T-helper 2 cell treated with Interferon-gamma antibody and Interleukin-4, amounts not matched to agents 5 μg/mL and 100 μg/mL, for 36 hours (primary cell): ENCODE measurements at places on chromosomes 11 and 22.

DNA sequence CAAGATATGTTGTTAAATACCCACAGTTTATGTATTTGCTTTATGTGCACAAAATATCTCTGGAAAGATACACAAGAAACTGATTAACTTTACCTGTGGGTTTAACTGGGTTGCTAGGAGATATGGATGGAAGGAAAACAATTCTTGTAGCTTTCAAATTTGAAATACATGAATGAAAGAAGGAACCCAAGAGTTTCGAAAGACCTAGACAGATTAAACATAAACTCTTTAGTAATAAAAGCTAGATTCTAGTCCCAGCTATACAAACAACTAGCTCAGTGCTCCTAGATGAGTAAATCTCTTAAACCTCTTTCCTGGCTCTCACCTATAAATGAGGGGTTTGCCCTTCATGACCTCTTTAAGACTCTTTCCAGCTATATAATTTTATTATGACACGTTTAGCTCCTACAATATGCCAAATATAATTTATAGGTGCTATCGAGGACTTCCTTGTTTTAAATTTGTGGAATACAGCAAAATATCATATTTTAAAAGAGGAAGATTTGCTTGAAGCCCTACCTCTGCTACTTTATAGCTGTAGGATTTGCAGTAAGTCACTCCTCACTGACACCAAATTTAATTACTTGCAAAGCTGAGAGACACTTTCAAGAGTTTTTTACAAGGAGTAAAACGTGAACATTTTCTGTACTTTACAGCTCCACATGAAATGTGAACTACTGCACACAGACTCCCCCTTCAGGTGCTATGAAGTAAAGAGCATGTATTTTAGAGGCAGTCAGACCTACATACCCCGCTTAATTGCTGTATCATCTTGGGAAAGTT is 50.7 kb downstream of the RRAS2 start:
- no peaks in the 10 kb centered on the region for H3K36me3 ChIP-seq
- peaks cover 10% of the 10 kb centered on the region for H3K4me1 ChIP-seq
- no peak overlapping the region for H3K27ac ChIP-seq
- no peak overlapping the region for H3K4me3 ChIP-seq
- no peaks in the 10 kb centered on the region for H3K27me3 ChIP-seq
- no peak for DNase-seq

DNA sequence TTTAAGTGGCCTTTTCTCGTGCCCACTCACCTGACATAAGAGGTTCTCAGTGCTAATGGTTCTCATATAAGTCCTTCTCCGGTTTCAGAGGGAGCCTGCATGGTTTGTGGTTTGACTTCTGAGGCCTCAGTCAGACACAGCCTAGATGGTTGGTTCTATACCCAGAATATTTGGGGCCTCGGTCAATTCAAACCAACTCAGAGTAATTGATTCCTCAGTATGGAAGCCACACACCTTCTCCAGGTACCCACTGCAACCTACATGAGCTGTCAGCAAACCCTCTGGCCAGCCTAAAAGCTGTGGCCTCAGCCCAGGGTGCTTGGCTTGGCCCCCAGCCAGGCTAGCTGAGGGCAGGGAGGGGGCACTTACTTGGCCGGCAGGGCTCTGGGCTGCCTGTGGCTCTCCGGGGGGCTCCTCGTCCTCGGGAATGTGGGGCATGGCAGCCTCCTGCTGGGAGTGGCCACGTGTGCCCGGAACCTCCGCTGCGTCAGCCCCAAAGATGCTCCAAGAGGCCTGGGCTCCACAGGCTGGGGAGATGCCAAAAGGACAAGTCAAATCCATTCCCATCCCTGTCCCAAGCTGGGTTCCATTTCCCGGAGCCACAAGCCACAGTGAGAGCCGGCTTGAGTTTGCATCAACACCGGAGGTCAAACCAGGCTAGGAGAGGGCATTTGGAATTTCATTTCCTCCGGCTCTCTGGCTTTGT is 41.7 kb downstream of the IRAG1 start:
- H3K36me3 ChIP-seq: no peaks in the 10 kb centered on the region
- H3K4me3 ChIP-seq: no peak overlapping the region
- no peak overlapping the region for H3K27ac ChIP-seq
- DNase-seq: no peak
- peaks cover 3% of the 10 kb centered on the region for H3K27me3 ChIP-seq

GRCh38 chr22:44195189-44195871 is 14.6 kb downstream of the PARVG start:
- peaks cover 32% of the 10 kb centered on the region for H3K4me1 ChIP-seq
- peaks cover 46% of the 10 kb centered on the region for H3K36me3 ChIP-seq
- no peak for DNase-seq
- H3K27me3 ChIP-seq: no peaks in the 10 kb centered on the region
- H3K27ac ChIP-seq: no peak overlapping the region
- no peak overlapping the region for H3K4me3 ChIP-seq

- peaks cover 30% of the 10 kb centered on the region for H3K27me3 ChIP-seq
- no peak for DNase-seq
- no peaks in the 10 kb centered on the region for H3K36me3 ChIP-seq
- no peak overlapping the region for H3K4me3 ChIP-seq
- no peaks in the 10 kb centered on the region for H3K4me1 ChIP-seq
These were observed 387.5 kb upstream of the NARS2 start for GRCh38 chr11:78961937-78962701.

- H3K27ac ChIP-seq: no peak overlapping the region
- DNase-seq: no peak
- H3K4me1 ChIP-seq: no peaks in the 10 kb centered on the region
- H3K36me3 ChIP-seq: no peaks in the 10 kb centered on the region
- H3K27me3 ChIP-seq: peaks cover 2% of the 10 kb centered on the region
- no peak overlapping the region for H3K4me3 ChIP-seq
These were observed 89.0 kb upstream of the SHISAL1 start for GRCh38 chr22:44401783-44402110.
